ENCODE measurements at places on chromosomes 11 and 22.

DNA sequence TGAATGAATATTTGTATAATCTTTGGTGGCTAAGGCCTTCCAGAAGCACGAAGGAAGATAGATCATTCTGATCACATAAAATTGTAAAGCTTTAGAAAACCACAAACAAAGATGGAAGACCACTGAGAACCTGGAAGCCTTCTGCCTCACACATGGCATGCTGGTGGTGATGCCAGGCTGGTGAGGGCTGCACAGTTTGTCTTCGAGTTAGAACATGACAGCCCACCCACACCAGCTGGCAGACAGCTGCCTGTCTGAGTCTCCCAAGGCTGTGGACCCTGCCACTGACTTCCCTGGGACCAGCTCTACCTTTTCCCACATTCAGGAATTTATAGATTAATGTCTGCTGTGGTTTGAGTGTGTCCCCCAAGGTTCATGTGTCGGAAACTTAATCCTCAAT, 48.8 kb upstream of the B3GAT1 start:
- DNase-seq, result no peak

DNA sequence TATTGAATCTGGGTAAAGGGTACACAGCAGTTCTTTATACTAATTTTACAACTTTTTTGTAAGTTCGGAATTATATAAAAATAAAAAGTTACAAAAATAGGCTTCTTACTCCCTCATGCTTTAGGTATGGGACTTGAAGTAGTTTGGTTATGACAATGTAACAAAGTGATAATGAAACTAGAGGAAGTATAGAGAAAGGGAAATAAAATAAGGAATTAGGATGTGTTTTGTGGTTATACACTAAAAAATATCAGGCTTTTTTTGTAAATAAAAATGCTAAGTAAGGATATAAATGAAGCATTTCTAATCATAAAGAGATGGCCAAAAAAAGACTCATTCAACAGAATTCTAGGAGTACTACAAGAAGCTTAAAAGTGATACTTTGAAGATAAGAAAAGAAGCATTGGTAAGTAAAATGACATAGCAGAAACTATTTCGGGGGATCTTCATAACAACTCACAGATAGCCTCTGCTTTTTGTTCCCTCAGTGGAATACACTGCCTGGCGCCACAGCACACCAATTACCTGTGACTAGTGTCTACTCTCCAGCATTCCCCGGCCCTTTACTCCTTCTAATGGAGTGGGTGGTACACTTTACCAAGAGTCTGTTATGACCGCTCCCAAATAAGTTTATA, 322.7 kb upstream of the PITPNB start:
- no peak for DNase-seq

DNA sequence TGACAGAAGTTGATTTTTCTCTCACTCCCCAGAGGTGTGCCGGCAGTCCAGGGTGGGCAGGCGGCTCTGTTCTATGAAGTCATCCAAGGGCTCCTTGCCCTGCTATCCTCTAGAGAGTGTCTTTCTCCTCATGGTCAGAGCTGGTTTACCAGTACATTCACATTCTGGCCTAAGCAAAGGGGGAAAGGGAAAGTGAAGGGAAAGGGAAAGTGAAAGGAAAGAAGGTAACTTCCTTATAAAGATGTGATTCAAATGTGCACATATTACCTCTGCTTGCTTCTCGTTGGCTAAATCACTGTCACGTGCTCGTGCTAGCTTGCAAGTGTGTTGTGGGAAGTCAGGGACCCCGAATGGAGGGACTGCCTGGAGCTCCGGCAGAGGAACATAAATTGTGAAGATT, 2.9 kb upstream of the HTATIP2 start:
- no peak for DNase-seq

- DNase-seq, result no peak
These were observed 175.3 kb upstream of the B3GAT1 start for GRCh38 chr11:134587345-134587744.

- no peak for DNase-seq
These were observed 24.7 kb downstream of the RCOR2 start for GRCh38 chr11:63892228-63892627.

DNA sequence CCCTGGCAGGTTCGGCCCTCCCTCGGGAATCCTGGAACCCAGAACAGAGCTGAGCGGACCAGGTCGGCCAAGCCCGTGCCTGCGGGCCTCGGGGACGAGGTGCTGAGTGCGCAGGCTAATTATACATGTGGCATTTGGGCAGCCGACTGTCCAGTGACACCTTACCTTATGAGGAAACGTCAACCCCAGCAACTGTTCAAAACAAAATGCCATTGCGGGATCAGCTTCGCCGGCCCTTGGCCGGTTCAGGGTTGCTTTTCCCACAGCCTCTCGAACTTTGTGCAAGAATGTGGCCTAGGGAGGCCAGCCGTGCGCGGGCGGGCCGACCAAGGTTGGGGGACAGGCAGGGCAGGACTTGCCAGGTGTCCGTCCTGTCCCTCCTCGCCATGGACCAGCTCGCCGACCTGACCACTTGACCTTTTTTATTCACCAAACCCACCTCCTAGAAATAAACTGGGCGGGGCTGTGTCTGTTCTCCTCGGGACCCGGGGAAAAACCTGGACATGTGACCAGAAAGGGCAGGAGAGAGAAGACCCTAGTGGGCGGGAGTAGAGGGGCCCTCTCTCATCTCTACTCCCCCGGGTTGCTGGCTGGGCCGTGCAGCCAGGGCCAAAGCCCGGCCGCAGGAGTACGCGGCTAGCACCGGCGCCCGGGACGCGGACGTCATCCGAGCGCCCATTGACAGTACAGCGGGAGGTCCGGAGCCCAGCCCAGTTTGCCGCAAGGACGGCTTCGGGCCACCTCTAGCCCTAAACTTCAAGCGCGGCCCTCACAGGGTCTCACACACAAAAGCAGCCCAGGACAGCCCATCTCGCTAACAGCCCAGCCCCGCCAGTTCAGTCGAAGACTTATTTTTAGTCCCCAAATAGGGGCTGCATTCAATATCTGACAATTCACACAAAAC, 134.3 kb upstream of the C11orf58 start:
- no peak for DNase-seq

GRCh38 chr22:39234472-39234787, 10.4 kb downstream of the PDGFB start:
- DNase-seq, result no peak

- DNase-seq, result no peak
These were observed 564 bp downstream of the THAP12 start for GRCh38 chr11:76380159-76380976.

DNA sequence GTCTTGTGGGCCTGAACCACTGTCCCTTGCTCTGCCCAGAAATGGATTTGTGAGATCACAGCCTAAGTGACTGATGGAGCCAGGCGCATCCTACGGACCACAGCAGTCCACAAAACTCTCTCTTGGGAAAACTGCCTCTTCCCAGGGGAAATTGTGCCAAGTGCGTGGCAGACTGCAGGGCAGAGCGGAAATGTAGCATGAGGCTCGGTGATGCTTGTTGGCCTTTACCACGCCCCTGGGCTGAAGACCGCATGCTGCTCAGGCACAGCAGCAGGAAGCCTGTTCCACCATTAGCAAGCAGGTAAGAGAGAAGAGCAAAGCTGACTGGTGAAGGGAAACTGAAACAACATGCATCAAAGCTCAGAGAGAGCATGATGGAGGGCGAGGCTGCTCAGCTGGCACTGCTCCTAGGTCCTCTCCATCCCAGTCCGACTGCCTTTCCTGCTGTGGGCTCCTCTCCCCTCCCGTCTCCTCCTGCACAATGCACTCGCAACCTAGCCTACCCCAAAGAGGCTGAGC, 26.5 kb upstream of the SCARF2 start:
- no peak for DNase-seq

GRCh38 chr11:62664405-62665074, 470 bp downstream of the C11orf98 start:
- DNase-seq, result no peak

All from HCT116 (cell line).